ENCODE measurements at places on chromosomes 2 and 18.

GRCh38 chr2:128784626-128785306 is 466.1 kb upstream of the HS6ST1 start:
- no peak for DNase-seq

DNA sequence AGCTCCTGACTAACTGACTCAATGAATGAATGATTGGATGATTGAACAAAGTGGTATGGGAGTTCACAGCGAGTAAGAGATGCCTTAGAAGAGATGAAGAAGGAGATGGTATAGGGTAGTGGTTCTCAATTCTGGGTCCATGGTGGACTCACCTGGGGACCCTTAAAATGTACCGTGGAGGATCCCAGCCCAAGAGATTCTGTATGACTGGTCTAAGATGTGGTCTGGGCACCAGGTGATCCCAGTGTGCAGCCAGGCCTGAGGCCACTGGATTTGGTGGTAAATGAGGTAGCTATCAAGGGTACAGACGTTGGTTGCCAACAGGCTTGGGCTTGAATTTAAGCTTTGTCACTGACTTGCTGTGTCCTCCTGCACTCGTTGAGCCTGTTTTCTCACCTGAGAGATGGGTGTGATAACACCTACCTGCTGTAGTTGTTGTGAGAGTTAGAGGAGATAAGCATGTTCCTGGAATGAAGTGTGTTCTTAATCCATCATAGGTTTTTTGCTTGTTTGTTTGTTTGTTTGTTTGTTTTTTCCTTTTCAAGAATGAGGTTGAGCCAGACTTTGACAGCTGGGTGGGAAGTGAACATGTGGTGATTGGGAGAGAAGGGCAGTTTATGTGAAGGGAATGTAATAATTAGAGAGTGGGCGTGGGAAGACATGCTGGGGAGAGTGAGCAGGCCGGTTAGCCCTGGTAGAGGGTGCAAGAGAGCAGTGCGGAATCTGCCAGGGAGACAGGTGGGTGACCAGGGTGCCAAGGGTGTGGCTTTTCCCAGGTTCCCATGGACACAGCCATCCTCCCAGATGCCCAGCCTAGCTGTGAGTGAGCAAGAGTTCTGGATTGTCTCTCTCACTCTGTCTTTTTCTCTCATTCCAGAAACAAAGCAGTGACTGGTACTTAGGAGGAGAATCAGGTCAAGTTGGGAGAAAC is 31.4 kb upstream of the IL1B start:
- no peak for DNase-seq

DNA sequence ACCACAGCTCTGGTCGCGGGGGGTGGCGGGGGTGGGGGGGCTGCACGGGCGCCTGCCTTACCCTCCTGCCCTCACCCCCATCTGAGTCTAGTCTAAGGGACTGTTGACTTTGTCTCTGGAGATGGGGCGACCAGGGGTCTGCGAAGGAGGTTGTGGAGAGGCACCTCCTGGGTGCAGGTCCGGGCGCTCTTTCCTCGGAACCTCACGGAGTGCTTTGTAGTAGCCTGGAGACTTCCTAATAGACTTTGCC is 141.3 kb downstream of the MEIS1 start:
- no peak for DNase-seq

GRCh38 chr2:223032187-223033142 is 19.5 kb upstream of the KCNE4 start:
- DNase-seq = no peak

GRCh38 chr2:104432401-104432800 is 421.5 kb upstream of the POU3F3 start:
- no peak for DNase-seq

Measured in stimulated activated CD8-positive, alpha-beta memory T cell treated with anti-CD3 and anti-CD28 coated beads, Interleukin-15, amount 100 ng/mL, for 48 hours (primary cell).